ENCODE measurements at places on chromosomes 1 and 21. TPM values are rescaled to one million over a fixed set of nuclear protein-coding genes. Genes with fewer than 3 reads are reported as not detected.

DNA sequence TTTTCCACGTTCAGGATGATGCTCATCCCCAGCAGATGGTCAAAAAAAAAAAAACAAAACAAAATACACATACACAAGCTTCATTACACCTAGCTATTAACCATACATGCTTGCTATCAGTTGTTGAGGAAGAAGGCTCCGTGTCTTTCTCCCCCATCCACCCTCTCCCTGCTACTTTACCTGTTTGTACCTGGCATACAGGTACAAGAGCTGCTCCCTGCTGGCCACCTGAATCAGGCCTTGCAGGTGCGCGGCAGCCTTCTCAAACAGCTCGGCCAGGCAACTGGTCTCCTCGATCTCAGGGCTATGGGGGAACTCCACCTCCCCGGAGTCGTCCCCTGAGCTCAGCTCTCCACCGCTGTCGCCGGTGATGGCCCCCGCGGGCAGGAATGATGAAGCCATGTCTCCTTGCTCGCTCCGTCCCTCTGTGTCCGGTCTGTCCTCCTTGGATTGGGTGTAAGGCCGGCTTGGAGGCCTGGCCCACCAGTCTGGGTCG is 464 bp downstream of the ACBD6 start:
- DNase-seq: peak; percentile 8

DNA sequence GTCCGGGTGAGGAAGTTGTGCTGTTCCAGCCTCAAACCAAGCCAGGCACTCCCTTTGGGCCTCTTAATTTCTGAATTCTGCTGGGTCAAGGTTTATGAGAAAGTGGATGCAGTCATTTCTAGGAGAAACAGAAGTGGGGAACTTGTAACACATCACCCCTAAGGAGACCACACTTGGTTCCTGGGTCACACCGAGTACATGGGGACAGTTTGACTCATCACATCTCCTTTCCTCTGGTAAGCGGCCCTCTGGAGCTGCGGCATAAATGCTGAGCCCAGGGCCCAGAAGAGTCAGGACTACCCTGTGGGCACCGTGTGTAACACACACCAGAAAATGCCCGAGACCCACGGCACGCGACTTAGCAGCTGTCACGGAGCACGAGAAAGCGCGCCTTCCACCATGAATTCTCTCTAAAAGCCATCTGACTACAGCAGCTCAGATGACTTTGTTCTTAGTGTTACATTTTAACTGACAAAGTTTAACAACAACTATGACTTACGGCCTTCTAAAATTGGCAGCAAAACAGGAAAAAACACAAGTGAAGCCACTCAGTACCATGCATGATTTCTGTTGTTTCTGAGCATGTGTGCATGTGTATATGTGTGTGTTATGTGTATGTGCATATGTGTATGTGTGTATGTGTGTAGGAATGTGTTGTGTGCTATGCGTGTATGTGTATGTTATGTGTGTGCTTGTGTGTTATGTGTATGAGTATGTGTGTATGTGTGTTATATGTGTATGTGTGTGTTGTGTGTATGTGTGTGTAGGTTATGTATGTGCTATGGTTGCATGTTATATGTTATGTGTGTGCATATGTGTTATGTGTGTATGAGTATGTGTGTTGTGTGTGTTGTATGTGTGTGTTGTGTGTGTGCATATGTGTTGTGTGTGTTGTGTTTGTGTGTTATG is 50.8 kb downstream of the TOMM20 start:
- DNase-seq: no peak

- no peak for DNase-seq
These were observed 160.7 kb upstream of the KLHDC7A start for GRCh38 chr1:18320051-18320450.

- DNase-seq: no peak
These were observed 109.6 kb downstream of the PLPP3 start for GRCh38 chr1:56469640-56470371.

GRCh38 chr1:154572468-154573167 is 5.0 kb downstream of the CHRNB2 start:
- DNase-seq: no peak

DNA sequence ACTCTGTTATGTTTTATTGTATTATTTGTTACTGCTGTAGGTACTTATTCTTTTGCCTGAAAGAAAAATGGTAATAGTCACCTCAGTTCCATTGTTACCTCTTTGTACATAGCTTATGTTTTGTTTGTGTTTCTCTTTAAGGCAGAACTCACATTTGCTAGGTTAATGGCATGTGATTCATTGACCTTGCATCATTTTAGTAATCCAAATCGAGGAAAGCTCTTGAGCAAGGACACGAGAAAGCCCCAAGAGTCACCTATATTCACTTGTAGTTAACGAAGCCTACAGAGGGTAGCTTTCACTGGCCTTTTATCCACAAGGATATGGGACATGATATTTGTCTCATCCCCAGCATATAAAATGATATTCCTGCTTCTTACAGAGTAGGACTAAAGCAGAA is 1765.2 kb downstream of the NCAM2 start:
- DNase-seq: no peak

DNA sequence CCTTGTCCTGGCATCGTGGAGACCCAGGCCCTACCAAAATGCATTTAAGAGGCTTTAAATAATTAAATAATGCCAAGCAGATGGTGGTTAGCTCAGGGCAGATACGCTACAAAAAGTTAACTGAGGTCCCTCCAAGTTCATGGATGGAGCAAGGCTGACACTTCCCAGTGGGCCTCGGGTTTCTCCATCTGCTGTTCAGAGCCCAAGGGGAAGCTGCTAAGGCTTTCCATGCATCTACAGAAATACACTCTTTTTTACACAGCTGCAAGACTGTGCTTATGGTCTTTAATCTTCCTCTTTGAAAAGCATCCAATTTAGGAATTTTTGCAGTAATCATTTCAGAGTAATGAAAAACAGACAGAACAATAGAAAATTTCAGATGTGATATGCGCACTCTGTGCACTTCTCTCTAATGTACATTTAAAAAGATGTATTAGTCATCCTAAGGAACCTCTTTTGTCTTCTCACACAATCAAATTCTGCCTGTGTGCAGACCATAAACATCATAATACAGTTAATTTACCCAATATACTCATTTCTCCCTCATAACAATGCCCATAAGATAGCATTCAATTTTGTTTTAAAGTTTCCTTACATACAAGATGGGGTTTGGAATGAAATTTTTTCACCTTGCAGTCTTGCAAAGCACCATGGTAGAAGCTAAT is 173.2 kb upstream of the ATP1B1 start:
- DNase-seq: no peak

- no peak for DNase-seq
These were observed 41.7 kb downstream of the USP48 start for GRCh38 chr1:21741206-21741605.

DNA sequence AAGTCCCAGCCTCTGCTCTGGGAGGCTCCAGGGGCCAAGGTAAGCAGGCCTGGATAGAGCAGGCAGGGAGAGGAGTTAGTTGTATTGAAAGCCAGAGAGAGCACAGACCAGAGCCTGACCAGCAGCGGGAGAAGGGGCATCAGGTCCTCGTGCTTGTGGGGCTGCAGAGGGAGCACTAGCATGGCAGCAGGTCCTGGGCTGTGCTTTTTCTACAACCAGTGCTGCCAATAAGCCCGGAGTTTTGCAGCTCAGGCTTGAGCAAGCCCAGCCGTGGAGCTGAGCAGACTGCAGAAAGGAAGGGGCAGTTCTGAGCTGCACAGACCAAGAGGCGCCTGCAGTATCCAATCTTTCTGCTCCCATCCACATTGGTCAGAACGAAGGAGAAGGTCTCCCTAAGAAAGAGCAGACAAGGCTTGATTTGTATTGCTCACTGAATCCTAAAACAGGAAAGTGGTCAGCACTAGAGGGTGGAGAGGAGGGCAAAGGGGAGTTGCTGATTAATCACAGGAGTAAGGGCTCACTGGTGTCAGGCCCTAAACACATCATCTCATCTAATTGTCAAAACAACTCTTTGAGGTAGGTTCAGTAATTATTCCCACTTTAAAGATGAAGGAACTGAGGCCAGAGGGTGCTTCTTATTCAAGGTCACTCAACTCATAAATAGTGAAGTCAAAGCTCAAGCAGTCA is 2.7 kb downstream of the DENND2D start:
- peak; percentile 69 for DNase-seq

DNA sequence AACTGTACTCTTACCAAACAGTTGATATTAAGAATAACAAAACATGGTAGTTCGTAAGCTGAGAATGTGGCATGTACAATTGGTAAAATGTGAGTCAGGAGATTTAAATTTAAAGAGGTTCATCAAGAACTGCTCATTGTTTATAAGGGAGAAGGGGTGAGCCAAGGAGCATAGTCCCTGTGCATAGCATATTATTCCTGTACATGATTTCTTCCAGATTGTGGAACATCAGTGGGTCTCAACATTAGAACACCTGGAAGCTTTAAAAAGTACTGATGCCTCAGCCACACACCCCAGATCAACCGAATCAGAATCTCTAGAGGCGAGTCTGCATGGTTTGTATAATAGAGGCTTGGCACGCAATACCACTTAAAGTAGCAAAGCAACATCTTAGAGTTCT is 56.1 kb downstream of the KCTD3 start:
- DNase-seq: no peak

DNA sequence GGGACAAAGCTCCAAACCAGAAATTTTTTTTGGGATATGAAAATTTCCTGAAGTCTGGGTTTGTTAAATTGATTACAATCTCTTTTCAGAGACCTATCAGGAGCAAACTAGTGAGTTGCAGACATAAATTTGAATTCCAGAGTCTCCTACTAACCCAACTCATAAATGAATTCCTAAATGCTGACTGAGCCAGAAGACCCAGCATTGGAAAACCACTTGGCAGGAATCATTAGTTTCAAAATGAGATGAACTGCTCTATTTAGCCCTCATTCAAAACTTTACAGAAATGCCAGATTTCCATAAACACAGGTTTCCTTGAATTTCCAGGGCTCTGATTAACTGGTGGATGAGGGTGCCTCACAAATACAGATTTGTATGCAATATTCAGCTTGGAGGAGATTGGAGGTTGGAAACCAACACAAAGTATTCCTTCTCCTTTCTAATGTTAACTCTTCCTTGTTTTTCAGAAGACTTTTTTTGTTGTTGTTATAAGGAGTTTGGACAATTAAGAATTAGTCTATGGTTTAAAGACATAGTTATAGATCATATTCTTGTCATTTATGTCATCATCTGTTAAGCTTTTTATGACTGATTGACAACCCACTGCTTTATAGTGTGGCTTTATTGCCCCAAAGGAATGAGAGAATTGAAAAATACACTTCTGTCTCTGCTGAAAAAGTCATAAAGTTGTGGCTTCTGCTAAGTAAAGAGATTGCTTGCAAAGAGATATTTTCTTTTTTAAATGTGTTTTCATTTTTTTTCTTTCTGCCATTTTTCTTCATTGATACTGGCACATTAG is 222.8 kb downstream of the HLX start:
- no peak for DNase-seq

DNA sequence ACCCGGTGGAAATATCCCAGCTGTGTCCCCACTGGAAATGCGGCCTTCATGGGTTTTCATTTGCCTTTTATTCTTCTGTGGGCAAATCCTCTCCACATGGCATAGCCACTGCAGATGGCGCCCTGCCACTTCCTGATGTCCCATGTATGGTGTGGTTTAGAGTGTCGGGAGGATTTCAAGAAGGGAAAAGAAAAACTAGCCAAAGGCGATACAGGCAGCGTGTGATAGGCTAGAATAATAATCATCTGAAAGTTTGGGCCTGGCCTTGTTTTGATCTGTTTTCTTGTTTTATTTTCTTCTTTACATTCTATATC is 123.6 kb downstream of the PEX14 start:
- no peak for DNase-seq

DNA sequence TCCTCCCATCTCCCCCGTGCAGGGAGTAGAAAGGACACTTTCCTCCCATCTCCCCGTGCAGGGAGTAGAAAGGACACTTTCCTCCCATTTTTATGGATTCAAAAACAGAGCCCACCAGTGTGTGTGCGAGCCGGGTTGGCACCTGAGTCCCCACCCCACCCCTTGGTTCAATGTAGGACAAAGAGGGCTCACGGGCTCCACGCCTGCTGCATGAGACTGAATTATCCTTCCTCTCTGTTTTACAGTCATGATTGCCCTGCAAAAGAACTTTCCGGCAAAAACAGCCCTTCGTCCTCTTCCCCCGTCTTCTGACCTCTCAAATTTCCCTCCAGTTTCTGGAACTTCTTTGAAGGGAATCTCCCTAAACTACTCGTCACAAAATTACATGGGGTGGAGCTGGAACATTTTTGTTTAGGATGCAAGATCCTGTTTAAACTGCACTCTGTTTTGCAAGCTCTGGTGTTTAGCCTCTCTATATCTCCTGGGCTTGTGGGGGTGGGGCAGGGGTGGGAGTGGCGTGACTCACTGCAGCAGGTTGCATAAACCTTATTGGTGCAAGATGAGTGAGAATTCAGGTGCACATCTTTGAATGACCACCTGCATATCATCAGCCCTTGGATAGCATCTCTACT is 99.8 kb downstream of the PSMG1 start:
- DNase-seq: no peak

- no peak for DNase-seq
These were observed 206.7 kb upstream of the POU3F1 start for GRCh38 chr1:38253314-38253713.

DNA sequence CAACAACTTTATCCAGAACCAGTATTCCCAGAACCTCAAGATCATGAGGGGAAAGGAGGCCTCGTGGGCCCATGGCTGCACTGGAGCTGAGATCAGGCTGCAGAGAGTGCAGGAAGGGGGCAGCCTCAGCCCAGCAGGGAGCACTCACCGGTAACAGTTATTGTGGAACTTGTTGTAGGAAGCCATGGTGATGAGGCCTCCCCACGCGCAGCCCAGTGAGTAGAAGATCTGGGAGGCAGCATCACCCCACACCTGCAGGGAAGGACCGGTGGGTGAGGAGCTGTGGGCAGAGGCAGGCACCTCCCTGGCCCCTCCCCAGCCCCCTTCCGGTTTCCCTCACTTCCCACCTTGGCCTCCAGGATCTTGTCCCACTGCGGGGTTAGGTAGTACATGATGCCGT is 10.8 kb downstream of the CCDC24 start:
- no peak for DNase-seq

DNA sequence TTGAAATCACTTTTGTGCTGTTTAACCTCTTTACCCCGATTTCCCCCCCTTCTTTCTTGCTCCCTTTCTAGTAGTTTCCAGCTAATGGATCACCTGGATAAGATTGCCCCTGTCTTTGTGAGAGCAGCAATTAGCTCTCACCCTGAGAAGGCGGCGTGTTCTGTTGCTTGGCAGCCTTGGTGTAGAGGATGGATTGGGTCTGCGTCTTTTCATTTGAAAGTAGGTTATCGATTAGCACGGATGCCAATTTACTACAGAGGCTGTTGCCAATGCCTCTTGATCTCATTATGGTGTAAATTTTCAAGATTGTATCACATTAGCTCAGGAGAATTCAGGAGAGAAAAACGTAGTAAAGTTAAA is 26.4 kb downstream of the KIF26B start:
- DNase-seq: no peak

- no peak for DNase-seq
These were observed 49.8 kb upstream of the PAX7 start for GRCh38 chr1:18580691-18581419.

- no peak for DNase-seq
These were observed 7.3 kb downstream of the UQCRHL start for GRCh38 chr1:15799928-15800835.

KCNK2 gene
- not detected for total RNA-seq

NUP210L gene
- not detected for total RNA-seq

GCSAML gene
- total RNA-seq: 0.20 TPM

C1orf87 gene
- total RNA-seq: not detected

DNAJC6 gene
- total RNA-seq: 5.6 TPM

NPR1 gene
- not detected for total RNA-seq

ZSWIM5 gene
- 1.3 TPM for total RNA-seq

FAM72D gene
- total RNA-seq: 9.4 TPM

CD55 gene
- total RNA-seq: 94.6 TPM

UBE2U gene
- total RNA-seq: not detected

FAM72C gene
- total RNA-seq: 4.1 TPM

MROH9 gene
- not detected for total RNA-seq

CELSR2 gene
- total RNA-seq: 2.7 TPM

PALMD gene
- total RNA-seq: not detected

PRAMEF10 gene
- not detected for total RNA-seq
